ENCODE measurements at places on chromosomes 5 and 9.

DNA sequence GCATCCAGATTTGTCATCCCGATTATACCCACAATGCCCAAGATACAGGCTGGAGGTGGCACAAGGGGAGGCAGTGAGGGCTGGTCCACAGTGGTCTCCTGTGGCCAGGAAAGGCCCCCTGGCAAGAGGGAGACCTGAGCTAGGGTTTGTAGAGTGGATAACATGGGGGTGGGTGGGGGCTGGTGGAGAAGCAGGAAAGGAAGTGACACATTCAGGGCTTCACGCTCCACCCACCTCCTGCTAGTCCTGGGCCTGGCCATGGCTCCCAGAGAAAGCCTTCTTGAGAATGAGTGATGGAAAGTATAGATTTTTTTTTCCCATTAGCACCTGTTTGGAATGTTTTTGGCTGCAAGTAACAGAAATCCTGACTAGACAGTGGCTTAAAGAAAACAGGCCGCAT lies 81.3 kb downstream of the ANKRD33B start:
- no peak for DNase-seq

DNA sequence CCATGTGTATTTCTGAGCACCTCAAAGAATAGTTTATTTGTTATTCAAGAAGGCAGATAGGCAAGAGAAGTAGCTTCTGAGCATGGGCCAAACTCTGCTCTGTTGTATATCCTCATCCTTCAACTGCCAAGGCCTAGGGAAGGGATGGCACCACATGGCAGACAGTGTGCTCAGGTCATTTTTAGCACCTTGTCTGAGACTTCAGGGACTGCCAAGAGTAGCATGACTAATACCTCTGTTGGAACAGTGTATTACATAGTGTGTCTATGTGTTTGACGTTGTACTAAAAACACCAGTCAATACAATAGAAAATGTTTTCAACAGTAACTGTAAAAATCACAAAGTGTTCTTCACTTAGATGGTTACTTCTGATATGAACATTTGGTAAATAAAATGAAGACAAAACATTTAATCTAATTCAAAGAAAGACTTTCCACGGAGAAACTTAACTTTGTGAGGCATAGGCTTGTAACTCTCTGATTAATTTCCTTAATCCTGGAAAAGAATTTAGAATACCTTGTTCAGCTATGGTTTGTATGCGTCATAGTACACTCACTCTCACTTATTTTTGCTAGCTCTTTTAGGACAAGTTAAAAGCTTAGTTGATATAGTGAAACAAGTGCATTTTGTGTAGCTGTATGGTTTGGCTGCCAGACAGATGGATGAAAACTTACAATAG lies 318.4 kb upstream of the RIOK2 start:
- no peak for DNase-seq

- DNase-seq, result no peak
Measured at GRCh38 chr9:135224921-135225541, 137.6 kb downstream of the OLFM1 start.

GRCh38 chr5:133552925-133553525 lies 59.3 kb downstream of the FSTL4 start:
- DNase-seq, result no peak

DNA sequence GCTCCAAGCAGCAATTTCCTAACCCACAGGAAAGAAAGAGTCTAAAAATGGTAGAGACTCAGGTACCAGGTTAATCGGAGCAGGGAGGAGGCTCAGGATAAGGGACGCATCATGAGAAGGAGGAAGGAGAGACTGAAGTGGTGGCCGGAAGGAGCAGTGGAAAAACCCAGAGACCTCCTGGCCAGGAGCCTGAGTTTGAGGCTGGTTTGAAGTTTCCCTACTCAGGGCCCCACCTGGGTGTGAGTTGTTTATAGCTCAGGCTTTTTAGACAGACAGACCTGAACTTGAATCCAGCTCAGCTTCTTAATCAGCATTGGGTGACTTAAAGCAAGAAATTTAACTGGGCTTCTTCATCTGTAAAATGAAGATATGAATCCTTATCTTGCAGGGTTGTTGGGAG lies 11.9 kb upstream of the AQP7 start:
- DNase-seq, result no peak

GRCh38 chr9:88586452-88586851 lies 51.5 kb downstream of the NXNL2 start:
- no peak for DNase-seq

GRCh38 chr5:140215276-140215675 lies 40.3 kb downstream of the CYSTM1 start:
- DNase-seq, result no peak

GRCh38 chr5:105428451-105429380 lies 1866.1 kb upstream of the NUDT12 start:
- no peak for DNase-seq

DNA sequence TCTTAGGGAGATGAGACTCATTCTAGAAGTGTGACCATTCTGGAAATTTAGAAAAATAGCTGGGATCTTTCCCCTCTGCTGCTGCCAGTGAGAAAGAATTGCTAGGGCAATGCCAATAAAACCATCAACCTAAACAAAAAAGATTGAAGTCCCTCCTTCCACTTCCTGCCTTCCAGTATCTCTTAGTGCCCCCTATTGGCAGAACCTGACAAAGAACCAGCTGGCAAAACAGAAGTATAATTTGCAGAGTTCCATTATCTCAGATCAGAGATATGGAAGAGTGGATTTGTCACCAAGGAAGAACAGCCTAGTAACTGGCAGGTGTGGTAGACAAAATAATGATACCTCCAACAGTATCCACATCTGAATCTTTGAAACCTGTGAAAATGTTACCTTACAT lies 13.8 kb upstream of the PLCXD3 start:
- no peak for DNase-seq

DNA sequence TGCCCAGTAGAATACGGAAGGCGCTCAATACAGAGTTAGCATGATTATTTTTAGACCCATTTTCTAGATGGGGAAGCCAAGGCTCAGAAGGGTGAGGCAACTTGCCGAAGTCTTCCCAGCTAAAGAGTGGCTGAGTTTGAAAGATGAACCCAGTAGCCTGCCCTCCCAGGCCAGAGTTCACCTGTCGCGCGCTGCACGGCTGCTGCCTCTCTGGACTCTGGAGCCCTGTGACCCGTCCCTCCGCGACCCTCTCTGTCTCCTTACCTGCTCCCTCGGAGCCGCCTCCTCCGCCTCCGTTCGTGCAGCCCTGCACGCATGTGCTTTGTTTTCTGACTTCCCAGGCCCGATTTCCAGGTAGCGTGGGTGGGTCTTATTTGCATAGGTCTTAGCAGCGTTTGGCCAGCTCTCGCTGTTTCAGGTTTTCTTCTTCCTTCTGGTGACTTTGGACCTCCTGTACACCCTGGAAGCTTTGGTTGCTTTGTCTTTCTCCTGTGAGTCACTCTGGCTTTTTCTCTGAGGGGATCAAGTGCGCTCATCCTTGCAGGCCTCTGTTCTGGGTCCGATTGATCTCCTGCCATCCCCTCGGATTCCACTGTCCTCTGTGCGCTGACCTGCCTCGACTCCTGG lies at the start of gene RNF183:
TSS of gene RNF183 (minus strand) at position 585 of the 627 bp plus-strand sequence. CDS start 5,192 bp downstream, outside the sequence.
- DNase-seq, result no peak

DNA sequence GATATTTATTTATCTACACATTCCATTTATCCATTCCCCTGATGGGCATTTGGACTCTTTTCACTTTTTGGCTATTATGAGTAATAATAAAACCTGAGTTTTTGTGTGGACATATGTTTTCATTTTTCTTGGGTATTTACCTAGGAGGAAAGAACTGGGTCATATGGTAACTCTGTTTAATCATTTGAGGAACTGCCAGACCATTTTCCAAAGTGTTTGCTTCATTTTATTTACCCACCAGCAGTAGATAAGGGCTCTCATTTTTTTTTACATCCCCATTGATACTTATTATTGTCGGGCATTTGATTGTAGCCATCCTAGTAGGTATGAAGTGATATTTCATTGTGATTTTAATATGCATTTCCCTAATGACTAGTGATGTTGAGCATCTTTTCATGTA lies 7.7 kb upstream of the PTPDC1 start:
- no peak for DNase-seq
